ENCODE measurements at places on chromosomes 5 and 9. TPM values are rescaled to one million over a fixed set of nuclear protein-coding genes. Genes with fewer than 3 reads are reported as not detected.

SH3RF2 gene
- total RNA-seq: 20.3 TPM

PTAR1 gene
- 49.5 TPM for total RNA-seq

COL15A1 gene
- total RNA-seq: 58.4 TPM

CSF1R gene
- total RNA-seq: 52.8 TPM

PCDHA8 gene
- not detected for total RNA-seq

FGD3 gene
- total RNA-seq: 17.2 TPM

IRX1 gene
- 18.3 TPM for total RNA-seq

WDR38 gene
- not detected for total RNA-seq

TDRD7 gene
- total RNA-seq: 14.0 TPM

KCNN2 gene
- 3.2 TPM for total RNA-seq

INSL6 gene
- not detected for total RNA-seq

C7 gene
- total RNA-seq: 376 TPM

C6 gene
- 0.79 TPM for total RNA-seq

ZBED3 gene
- 13.6 TPM for total RNA-seq
